ENCODE measurements at places on chromosomes 11 and 22.

- no peak for DNase-seq
Observed at GRCh38 chr11:68337399-68337835, 25.0 kb downstream of the LRP5 start.

- DNase-seq = no peak
Observed at GRCh38 chr11:132202621-132203020, 832.2 kb downstream of the NTM start.

DNA sequence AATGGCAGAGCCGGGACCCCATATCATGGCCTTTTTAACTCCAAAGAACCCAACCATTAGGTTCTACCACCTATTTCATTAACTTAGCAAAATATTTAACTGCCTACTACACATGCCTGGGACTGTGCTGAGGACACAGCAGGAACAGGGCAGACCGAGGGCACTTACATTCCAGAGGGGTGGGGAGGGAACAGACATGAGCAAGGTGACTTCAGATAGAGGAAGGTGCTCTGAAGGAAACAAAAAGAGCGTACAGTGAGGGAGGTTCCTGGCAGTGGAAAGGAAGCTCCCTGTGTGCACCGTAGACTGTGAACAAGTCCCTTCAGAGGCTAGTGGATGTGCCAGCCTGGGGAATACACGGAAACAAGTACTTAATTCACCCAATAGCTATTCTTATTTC lies 82.8 kb downstream of the NAT10 start:
- no peak for DNase-seq

GRCh38 chr11:37560346-37560745 lies 962.3 kb upstream of the RAG2 start:
- DNase-seq = no peak

DNA sequence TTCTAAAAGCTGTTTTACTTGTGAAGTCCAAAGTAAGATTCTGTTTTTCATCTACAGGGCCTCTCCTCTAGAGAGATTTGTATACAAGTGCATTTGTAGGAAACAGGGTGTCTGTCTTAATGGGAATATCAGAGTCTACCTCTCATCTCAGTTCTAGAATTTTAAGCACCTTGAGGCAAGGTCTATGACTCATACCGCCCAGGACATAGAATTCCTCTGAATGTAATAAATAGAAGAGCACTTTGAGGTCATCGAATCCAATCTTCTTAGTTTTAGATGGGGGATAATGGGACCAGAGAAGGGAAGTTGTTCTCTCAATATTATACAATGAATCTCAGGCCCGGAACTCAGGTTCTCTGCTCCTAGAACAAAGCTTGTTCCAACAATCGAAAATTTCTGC lies 101.8 kb upstream of the TIMP3 start:
- DNase-seq = no peak

DNA sequence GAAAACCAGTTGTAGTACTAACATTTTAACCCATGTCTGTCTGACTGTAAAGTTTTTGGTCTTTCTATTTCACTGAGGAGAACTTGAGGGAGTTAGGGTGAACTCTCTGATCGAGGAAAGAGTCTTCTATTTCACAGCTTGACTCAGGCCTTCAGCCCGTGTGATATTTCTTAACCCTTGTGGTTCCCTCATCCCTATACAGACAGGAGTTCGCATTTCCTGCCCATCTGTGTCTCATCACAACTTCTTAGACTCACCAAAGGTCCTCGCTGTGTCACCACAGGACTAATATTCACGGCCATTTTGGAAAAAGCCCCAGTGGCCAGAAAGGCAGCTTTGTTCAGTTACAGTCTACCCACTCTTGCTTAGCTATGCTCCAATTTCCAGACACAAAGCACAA lies 172.8 kb downstream of the FAM181B start:
- DNase-seq = no peak
